ENCODE measurements at places on chromosomes 5 and 9.

DNA sequence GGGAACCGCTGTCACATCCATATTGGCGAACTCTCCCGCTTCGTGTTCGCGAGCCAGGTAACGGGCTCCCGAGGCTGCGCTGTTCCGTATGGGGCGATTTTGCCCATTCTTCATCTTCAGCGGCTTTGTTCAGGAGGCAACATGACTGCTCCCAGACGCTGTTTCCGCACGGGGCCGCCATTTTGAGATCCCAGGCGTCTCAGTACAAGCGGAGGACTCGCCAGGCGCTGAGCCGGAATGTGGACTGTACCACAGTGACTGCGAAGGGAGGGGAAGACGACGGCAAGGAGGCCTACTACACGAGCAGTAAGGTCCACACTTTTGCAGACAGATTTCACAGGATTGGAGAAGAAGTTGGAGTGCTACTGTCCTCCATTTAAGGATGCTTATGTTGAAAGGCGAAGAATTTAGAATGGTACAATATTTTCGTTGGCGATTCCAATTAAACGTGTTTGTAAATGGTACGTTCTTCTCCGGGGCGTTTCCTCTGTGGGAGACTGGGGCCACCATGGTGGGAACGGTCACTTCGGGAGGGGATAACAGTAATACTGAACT, 41.6 kb upstream of the ZNF300 start:
- peak; percentile 33 for DNase-seq

GRCh38 chr9:85377731-85378289, 363.9 kb downstream of the AGTPBP1 start:
- DNase-seq: no peak

DNA sequence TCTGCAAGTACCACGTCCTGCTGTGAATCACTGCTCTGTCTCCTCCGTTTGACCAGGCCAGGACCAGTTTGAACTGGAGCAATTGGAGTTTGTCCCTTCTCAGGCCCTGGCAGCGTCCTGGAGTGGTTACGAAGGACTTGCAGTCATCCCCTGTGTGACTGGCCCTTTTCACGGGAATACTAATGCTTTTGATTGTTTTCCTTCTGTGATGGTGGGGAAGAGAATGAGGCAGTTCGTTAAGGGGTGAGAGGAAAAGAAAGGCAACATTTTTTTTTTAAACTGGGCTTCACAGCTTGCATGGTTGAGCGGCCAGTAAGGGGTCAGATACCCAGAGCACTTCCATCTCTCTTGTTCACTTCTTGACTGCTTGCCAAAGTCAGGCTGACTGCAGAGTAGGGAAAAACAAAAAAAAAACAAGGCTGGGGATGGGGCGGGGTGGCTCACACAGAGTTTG, 153.5 kb upstream of the STK32A start:
- DNase-seq: no peak

DNA sequence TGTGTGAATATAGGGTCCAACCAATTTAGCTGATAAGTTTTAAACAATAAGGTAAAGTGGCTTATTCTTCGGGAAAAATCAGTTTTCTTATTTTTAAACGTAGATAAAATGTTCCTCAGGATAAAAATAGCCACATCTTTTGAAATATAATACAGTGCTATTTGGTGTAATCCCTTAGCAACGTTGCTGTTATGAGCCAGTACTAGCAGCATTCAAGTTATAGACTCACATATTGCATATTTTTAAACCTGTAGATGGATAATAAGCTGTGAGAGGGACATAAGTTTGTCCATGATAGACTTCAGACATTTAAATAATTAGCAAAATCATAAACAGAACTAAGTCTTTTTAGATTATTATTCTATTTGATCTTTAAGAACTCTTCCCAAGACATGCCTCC, 6.3 kb downstream of the PDE4D start:
- DNase-seq: no peak

GRCh38 chr5:92653730-92654461, 927.1 kb downstream of the NR2F1-AS1 start:
- DNase-seq: no peak

DNA sequence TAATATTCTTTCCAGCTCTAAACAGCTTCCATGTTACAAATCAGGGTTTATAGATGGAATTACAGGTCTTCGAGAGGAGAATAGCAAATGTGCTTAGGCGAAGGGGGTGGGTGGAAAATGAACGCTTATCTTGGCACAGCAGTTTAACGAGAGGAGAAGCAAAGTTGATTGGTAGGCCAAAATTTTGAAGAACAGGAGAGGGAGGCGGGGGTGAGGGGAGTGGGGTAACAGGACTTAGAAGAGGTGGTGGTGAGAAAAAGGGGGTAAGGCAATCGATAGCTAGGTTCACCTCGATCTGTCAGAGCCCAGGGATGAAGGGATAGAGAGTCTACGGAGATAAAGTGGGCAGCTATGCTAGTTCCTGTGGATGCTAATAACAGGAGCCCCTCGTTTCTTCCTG, 764 bp downstream of the ANKRA2 start:
- DNase-seq: no peak

- no peak for DNase-seq
Observed at GRCh38 chr9:122020398-122020797, 72.7 kb downstream of the TTLL11 start.

- DNase-seq: no peak
Observed at GRCh38 chr9:134555094-134555650, 86.4 kb upstream of the COL5A1 start.

DNA sequence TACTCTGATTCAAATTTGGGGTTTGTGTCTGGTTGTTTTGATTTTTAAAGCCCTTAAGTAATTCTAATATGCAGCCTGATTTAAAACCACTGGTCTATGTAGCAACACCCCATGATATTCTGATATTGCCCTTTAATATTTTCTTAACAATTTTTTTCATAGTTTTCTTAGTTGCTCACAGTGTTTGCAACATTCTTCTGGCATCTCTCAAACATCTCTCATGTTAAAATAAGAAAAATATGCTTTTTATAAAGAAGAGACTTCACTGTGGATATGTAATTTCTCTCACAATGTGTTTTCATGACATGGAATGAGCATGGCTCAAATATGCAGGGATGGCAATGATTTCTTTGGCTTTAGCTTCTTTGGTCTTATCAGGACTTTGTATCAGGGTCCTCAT, 183.7 kb downstream of the TAF11L14 start:
- no peak for DNase-seq

GRCh38 chr5:9547122-9547947, 1.5 kb upstream of the SEMA5A start:
- peak; percentile 68 for DNase-seq

DNA sequence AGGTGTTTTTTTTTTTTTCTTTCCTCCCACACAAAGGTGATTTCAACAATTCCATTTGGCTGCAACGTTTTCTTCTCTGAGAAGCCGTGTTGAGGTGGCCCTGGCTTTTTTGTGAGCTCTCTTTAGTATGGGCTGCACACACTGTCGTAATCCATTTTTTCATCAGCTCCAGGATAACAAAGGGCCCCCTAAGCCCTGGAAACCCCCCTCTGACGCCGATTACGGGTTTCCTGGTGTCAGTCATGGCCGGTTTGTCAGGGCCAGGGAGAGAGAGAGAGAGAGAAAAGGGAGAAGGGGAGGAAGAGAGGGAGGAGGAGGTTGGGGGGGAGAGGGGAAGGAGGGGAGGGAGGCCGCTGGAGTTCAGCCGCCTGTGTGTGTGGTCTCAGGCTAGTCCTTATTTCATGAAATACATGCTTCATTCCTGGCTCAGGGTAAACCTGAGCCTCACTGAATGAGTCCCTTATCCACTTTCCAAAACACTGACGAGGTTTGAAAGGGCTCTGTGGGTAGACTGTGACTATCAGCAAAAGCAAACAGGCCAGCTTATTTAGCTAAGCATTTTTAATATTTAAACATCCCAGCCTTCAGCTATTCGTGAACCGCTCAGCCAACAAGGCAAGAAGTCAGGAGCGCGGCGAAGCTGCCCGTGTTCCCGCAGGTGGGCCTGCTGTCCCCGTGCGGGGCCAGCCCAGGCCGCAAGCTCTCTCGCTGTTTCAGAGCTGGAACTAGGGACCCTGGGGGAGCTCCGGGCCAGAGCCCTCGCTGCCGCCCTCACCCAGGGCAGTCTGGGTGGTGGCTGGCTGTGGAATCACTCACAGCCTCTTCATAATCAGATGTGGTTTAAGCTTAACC, 172.8 kb downstream of the ERCC6L2 start:
- no peak for DNase-seq

GRCh38 chr5:25754895-25755294, 1110.1 kb upstream of the CDH10 start:
- no peak for DNase-seq

- DNase-seq: peak; percentile 75
Observed at GRCh38 chr5:108801776-108802175, 54.1 kb downstream of the FER start.

GRCh38 chr9:107218829-107219485, 64.1 kb upstream of the RAD23B start:
- DNase-seq: no peak

DNA sequence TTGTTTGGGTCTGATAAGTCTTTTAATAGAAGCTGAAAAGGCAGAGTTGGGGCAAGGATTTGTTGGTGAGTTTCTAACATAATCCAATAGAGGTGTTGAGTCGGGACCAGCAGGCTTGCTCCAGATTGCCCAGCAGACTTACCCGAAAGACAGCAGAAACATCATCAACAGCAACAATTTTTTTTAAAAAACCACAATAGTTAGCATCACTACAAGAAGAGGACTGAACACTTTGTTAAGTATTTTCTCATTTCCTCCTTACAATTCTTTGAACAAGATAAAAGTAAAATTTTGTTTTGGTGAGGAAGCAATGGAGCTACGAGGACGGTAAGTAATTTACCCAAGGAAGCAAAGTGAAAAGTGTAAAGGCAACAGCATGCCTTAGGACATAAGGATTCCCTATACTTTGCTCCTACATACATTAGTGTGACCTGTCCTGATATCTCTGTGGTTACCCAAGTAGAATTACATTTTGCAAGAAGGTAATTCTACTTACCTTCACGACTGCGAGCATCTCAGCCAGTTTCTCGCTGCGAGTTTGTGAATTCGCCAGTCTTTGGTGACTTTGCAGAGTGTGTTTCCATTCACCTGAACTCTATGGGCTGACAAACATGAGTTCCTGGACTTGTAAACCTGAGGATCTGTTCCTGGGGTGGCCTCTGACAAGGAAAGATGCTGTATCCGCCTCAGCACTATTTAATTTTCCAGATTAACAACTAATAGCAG, 13.2 kb downstream of the ITK start:
- DNase-seq: no peak

DNA sequence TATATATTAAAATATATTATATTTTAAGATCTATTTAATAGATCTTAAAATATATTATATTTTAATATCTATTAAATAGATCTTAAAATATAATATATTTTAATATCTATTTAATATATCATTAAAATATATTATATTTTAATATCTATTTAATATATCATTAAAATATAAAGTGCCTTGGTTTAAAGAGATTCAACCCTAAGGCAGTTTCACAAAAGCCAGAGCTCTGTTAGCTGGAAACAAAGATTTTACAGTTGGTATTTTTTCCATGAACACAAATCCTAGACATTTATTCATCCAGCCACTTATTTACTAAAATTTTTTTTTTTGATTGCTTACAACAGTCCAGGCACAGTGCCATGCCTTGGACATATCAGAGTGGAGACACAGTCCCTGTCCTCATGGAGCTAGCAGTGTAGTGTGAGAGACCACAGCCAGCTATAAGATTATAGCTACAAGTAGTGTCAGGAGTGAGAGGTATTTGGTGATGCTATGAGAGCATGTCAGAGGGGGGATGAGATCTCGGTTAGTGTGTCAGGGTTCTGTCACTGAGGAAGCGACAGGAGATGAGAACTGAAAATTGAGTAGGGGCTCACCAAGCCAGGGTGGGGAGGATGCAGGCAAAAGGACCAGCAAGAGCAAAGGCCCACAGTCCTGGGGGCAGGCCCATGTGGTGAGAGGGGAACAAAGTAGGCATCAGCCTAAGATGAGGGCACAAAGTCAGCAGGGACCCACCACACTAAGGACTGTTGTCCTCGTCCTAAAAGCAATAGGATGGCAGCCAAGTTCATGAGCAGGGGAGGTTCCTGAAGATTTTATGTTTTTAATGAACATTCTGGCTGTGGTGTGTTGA, 74.5 kb downstream of the FBXO38 start:
- DNase-seq: no peak

DNA sequence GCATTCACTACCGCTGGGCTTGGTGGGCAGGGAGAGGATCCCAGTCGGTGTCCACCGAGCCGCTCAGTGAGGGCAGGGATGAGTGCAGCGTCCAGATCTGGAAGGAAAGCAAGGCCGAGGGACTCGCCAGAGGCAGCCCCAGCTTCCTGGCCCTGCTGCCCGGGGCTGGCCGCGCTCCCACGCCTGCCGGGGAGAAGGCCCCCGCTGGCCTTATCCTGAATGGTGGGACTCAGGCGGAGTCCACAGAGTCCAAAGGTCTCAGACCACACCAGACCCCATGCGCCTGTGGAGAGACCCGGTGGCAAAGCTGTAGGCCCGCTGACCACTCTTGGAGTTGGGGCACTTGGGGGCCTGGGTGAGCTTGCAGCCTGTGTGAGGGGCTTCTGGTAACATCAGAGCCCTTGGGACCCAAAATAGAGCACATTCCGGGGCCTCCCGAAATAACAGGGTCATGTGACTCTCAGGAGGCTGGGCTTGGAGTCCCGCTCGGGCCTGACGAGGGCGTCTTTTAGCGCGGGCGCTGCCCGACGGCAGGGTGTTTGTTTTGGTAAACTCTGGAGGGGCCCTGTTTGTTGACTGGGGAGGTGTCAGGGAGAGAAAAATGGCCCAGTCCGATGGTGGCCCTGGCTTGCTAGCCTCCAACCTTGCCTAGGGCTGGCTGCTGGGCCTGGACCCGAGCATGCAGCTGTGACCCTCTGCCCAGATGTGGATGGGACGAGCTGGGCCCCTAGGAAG, 2.8 kb downstream of the RXRA start:
- DNase-seq: no peak

- no peak for DNase-seq
Observed at GRCh38 chr9:4559261-4560182, 69.3 kb downstream of the SLC1A1 start.

DNA sequence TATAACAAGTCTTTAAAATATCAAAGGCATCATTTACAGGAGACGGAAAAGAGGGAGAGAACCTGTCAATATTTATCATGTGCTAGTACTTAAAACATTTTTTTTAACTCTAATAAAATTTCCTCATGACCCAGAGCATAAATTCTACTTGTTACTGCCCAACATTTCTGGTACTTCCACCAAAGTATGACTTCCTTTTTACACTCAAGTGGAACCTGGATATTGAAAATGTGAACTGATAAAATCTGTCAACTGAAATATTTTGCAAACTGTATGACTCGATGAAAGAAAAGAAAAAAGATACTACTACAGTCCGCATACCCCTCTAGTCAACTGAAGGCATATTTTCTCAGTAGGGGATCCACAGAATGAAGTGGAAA, 37.1 kb downstream of the FAM13B start:
- no peak for DNase-seq
